Activated naive CD4-positive, alpha-beta T cell treated with anti-CD3 and anti-CD28 coated beads for 36 hours (primary cell): ENCODE measurements at places on chromosomes 12 and 14.

GRCh38 chr14:97164021-97164420, 366.8 kb downstream of the VRK1 start:
- H3K36me3 ChIP-seq, result no peaks in the 10 kb centered on the region
- DNase-seq, result no peak

GRCh38 chr14:24315243-24315806, 4.0 kb downstream of the LTB4R start:
- no peaks in the 10 kb centered on the region for H3K27me3 ChIP-seq
- no peak overlapping the region for H3K27ac ChIP-seq
- H3K4me3 ChIP-seq, result no peak overlapping the region
- peaks cover 54% of the 10 kb centered on the region for H3K4me1 ChIP-seq

GRCh38 chr12:2858944-2859421, 2.1 kb upstream of the TEX52 start:
- H3K27ac ChIP-seq, result peak overlapping the region; percentile 61
- no peak overlapping the region for H3K4me3 ChIP-seq
- H3K36me3 ChIP-seq, result peaks cover 36% of the 10 kb centered on the region
- H3K4me1 ChIP-seq, result no peaks in the 10 kb centered on the region
- H3K27me3 ChIP-seq, result no peaks in the 10 kb centered on the region
- no peak for DNase-seq

DNA sequence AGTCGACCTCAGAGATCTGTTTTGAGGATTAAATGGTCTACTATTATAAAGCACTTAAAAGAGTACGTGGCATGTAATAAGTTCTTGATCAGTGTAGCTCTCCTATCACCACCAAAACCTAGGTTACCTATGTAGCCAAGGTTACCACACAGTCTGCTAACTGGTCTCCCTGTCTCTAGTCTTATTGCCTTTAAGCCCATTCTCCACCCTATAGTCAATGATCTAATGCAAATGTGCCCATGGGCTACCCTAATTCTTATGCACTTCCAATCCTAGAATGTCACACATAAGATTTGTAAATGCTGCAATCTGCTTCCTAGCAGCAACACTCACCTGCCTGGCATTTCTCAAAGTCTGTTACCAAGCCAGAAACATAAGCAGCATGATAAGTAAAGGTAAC, 44.9 kb downstream of the C2CD5 start:
- DNase-seq, result no peak
- no peak overlapping the region for H3K4me3 ChIP-seq
- H3K27ac ChIP-seq, result no peak overlapping the region
- no peaks in the 10 kb centered on the region for H3K4me1 ChIP-seq
- no peaks in the 10 kb centered on the region for H3K27me3 ChIP-seq

DNA sequence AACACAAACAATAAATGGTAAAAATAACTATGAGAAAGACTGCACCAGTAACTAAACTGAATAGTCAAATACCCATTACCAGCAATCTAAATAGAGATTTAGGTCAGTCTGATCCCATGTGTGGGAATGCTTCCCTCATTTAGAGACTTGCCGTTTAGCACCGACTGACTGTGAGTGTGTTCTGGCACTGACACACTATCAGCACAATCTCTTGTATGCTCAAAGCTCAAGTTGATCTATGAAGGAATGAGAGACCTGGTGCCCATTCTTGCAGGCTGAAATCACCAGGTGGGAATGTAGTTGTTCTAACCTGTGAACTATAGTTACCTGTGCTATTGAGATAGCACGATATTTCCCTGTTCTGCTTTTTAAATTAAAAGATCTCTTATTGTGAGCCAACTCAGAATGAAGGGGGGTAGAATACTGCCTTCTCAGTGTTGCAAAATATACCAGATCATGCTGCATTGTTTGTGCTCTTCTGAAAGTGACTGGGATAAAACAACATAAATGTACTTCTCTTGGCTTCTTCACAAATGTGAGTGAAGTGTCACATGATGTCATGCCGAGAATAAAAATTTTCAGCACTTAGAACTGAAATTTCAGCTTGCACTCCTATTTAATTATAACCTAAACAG, 99.6 kb downstream of the LIN7A start:
- no peaks in the 10 kb centered on the region for H3K27me3 ChIP-seq
- H3K4me1 ChIP-seq, result no peaks in the 10 kb centered on the region
- DNase-seq, result no peak
- H3K4me3 ChIP-seq, result no peak overlapping the region
- no peaks in the 10 kb centered on the region for H3K36me3 ChIP-seq

- DNase-seq, result no peak
- H3K4me3 ChIP-seq, result no peak overlapping the region
- no peaks in the 10 kb centered on the region for H3K4me1 ChIP-seq
Observed at GRCh38 chr14:63006531-63006930, 38.7 kb downstream of the KCNH5 start.

DNA sequence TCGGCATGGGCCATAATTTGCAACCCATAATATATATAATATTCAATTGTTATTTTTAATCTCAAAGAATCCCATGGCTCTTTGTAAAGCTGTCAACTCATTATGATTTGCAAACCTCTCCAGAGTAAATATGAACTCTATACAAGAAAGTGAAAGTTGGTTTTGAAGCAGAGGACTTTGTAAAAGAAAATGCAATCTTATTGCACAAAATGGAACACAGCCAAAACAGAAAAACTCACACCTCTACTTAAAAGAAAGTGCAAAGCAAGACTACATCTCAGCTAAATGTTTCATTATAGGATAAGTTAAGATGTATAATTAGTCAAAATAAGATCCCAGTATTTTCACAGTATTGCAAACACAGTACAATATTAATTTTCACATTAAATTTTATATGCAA, 111.2 kb upstream of the FLRT2 start:
- H3K27ac ChIP-seq, result no peak overlapping the region
- no peaks in the 10 kb centered on the region for H3K4me1 ChIP-seq
- no peak overlapping the region for H3K4me3 ChIP-seq
- H3K27me3 ChIP-seq, result no peaks in the 10 kb centered on the region
- DNase-seq, result no peak

DNA sequence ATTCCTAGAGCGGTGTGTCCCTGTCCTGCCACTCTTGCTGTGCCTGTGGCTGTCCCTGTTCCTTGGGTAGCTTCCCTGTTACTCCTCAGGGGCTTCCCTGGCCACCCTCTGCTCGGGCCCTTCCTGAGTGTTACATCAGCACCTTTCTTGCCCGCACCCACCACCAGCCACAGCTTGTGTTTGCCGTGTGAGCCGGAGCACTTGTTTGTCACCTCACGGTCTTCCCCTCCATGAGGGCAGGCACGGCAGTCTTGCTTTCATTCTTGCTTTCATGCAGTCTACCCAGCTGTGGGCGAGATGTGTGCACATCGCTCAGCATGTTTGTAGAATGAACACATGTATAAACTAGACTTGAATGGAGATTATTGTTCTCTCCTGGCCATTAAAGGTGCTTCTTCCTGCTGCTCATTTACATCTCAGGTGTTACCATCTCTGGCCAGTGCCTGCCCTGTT, 42.0 kb downstream of the TRAF3 start:
- peak; percentile 93 for DNase-seq
- H3K36me3 ChIP-seq, result peaks cover 44% of the 10 kb centered on the region
- no peaks in the 10 kb centered on the region for H3K27me3 ChIP-seq

GRCh38 chr12:30996255-30996654, 69.7 kb downstream of the TSPAN11 start:
- H3K27me3 ChIP-seq, result no peaks in the 10 kb centered on the region
- H3K4me1 ChIP-seq, result no peaks in the 10 kb centered on the region
- H3K36me3 ChIP-seq, result no peaks in the 10 kb centered on the region
- no peak overlapping the region for H3K27ac ChIP-seq
- no peak overlapping the region for H3K4me3 ChIP-seq

- DNase-seq, result no peak
- H3K4me1 ChIP-seq, result no peaks in the 10 kb centered on the region
- no peaks in the 10 kb centered on the region for H3K36me3 ChIP-seq
- no peak overlapping the region for H3K4me3 ChIP-seq
- no peaks in the 10 kb centered on the region for H3K27me3 ChIP-seq
Observed at GRCh38 chr12:88416786-88417185, 163.5 kb downstream of the KITLG start.

GRCh38 chr14:100288382-100289185, 17.7 kb downstream of the SLC25A29 start:
- H3K27me3 ChIP-seq, result no peaks in the 10 kb centered on the region
- H3K4me1 ChIP-seq, result peaks cover 7% of the 10 kb centered on the region
- H3K4me3 ChIP-seq, result no peak overlapping the region
- no peaks in the 10 kb centered on the region for H3K36me3 ChIP-seq
